Epithelial cell of esophagus (primary cell): ENCODE measurements at places on chromosomes 1 and 21.

- DNase-seq = no peak
These were observed 11.3 kb downstream of the PODN start for GRCh38 chr1:53073287-53073686.

DNA sequence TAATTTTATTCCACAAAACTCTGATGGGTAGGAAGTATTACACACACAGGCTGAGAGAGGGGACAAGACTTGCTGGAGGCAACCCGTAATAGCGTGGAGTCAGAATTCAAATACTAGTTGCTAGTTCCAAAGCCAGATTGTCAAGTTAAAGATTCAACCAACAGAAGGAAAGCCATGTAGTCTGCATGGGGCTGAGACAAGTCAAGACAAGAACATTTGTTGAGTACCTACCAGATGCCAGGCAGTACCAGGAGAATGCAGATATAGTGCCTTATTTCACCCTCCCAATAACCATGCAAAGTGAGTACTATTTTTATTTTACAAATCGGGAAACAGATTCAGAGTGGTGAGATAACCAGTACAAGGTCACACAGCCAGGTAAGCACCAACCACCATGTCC lies 110.4 kb upstream of the SPATA6 start:
- peak; percentile 44 for DNase-seq

- DNase-seq = no peak
These were observed 2.3 kb downstream of the PIK3R3 start for GRCh38 chr1:46130121-46130520.

DNA sequence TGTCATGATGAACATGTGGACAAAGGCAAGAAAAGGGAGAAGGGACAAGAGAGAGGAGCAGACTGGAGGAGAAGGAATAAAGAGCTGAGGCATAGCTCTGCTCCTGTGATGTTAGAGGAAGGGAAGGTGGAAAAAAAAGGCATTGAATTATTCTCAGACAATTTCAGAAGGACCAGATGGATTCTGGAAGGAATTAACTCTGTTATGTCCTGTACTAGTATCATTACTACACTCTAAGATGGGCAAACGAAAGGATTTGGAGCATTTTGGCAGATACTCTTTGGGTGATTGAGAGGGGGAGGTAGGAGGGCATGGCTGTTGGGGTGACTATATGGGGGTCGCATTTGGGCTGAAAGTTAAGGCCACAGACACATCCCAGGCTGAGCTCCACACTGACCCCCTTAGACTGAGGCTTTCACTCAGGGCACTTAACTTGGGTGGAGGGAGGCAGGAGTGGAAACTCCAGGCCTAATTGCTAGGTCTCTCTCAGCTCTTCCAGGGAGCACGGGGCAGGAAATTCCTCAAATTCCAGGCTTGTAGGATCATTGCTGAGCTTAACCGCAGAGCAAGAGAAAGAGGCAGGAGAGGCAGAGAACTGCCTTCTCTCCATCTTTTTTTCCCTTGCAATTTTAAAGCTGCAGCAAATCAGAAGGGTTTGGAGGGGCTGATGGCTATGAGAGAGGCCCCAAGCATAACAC lies 25.9 kb downstream of the KIRREL1 start:
- DNase-seq = peak; percentile 85

DNA sequence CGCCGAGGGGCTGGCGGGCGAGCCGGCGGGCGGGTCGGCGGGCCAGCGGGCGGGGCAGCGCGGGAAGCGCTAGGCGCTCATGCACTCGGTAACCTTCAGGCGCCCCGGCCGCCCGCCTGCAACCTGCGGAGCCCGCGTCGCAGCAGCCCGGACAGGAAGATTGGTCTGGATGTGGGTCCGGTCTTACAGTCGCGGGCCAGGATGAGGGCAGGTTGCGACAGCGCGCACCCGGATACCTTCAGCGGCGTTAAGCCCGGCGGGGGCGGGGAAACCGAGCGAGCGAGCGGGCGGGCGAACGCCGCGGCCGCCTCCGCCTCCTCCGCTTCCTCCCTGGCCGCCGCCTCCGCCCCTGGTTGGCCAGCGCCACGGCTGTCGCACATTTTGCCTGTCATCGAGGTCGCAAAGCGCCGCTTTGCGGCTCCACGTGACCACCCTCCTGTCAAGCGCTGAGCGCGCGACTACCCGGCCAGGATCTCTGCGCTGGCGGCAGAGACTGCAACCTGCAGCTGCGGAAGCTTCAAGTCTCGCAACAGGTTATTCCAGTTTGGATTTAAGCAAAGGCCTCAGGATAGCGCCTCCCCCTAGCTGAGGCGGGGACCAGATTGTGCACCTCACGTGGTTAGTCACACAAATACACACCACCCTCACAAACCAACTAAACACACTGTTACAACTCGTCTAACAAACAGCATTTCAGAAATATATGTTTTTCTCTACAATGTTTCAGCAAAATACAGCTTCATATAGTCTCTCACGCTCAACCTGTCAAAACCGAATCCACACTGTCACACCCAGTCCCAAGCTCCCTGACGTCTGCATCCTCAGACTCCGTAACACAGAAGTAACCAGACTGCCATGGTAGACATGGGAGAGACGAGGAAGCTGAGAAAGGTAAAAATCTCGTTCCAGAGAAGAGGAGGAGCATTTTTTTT lies at the start of gene FAF1:
TSS of gene FAF1 (minus strand) at position 355 of the 932 bp plus-strand sequence. CDS start 456 bp downstream, outside the sequence.
- DNase-seq = peak; percentile 100

- no peak for DNase-seq
These were observed 77.3 kb upstream of the NEK7 start for GRCh38 chr1:198079432-198079951.
